Aorta (tissue), 5 donors: ENCODE measurements at places on chromosomes 12 and 14.

GRCh38 chr12:74537126-74537706 lies 419 bp upstream of the ATXN7L3B start:
- H3K36me3 ChIP-seq: peaks cover 4% of the 10 kb centered on the region
- H3K4me1 ChIP-seq: peaks cover 7% of the 10 kb centered on the region
- no peak for DNase-seq

- no peaks in the 10 kb centered on the region for H3K27me3 ChIP-seq
- no peak overlapping the region for H3K27ac ChIP-seq
- no peaks in the 10 kb centered on the region for H3K4me1 ChIP-seq
Observed at GRCh38 chr12:31877884-31878283, 81.3 kb upstream of the RESF1 start.

GRCh38 chr12:12272869-12273268 lies 6.0 kb upstream of the LRP6 start:
- no peak for DNase-seq
- no peaks in the 10 kb centered on the region for H3K27me3 ChIP-seq
- no peaks in the 10 kb centered on the region for H3K4me1 ChIP-seq
- H3K27ac ChIP-seq: no peak overlapping the region
- no peak overlapping the region for H3K4me3 ChIP-seq
- H3K36me3 ChIP-seq: no peaks in the 10 kb centered on the region

DNA sequence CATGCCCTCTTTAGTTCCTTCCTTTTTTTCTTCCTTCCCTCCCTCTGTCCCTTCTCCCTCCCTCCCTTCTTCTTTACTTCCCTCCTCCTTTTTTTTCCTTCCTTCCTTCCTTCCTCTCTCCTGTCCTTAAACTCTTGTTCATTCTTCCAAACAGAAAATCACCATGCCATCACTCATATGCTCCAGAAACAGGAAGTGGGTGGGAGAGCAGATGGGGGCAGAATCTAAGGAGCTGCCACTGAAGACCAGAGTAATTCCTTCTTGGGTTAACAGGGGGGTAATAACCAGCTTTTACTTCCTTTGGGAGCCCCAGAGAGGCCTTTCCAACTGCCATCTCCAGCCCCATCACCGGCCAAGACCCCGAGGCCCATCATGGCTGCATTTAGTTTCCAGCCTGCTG lies 51.2 kb downstream of the SVOP start:
- no peak for DNase-seq
- H3K27me3 ChIP-seq: no peaks in the 10 kb centered on the region
- no peaks in the 10 kb centered on the region for H3K4me1 ChIP-seq
- no peaks in the 10 kb centered on the region for H3K36me3 ChIP-seq
- no peak overlapping the region for H3K27ac ChIP-seq
- no peak overlapping the region for H3K4me3 ChIP-seq
